ENCODE measurements at places on chromosomes 11 and 22.

- DNase-seq = no peak
These were observed 1017.0 kb downstream of the TBC1D22A start for GRCh38 chr22:47779474-47779873.

DNA sequence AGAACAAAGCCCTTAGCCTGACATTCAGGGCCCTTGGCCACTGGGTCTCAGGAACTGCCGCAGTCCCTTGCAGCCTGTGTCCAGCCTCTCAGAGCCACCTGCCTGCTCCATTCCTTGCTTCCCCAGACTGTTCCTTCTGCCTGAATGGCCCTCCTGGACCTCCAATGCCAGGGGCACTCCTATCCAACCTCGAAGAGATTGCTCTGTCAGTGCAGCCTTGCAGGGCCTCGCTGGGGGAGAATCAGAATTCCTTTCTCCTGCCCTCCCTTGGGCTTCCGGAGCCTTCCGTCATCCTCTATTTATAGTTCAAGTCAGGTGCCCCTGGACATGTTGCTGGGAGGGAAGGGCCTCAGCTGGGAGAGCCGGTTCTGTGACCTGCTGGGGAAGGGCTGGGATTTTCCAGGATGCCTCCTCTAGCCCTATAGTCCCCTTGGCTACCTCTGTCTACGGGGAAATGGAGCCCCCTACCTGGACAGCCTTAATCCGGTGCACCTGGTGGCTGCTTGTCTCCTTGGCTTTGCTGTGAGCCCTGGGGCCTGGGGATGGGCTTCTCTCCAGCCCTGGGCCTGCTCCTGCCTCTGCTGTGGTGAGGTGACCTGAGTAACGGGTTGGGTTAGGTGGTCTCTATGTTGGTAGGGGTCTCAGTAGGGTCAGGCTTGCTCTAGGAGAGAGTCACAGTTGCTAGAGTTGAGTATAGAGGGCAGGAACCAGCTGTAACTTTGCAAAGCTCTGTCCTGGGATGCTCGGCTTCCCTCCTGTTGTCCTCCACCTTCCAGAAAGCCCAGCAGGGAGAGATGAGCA is 45.9 kb upstream of the SYT7 start:
- DNase-seq = no peak

GRCh38 chr11:124717786-124718651 is 21.7 kb upstream of the NRGN start:
- DNase-seq = peak; percentile 31

GRCh38 chr11:115530752-115531151 is 26.5 kb upstream of the CADM1 start:
- no peak for DNase-seq

- DNase-seq = no peak
These were observed 1.8 kb upstream of the PRG2 start for GRCh38 chr11:57392066-57392762.

DNA sequence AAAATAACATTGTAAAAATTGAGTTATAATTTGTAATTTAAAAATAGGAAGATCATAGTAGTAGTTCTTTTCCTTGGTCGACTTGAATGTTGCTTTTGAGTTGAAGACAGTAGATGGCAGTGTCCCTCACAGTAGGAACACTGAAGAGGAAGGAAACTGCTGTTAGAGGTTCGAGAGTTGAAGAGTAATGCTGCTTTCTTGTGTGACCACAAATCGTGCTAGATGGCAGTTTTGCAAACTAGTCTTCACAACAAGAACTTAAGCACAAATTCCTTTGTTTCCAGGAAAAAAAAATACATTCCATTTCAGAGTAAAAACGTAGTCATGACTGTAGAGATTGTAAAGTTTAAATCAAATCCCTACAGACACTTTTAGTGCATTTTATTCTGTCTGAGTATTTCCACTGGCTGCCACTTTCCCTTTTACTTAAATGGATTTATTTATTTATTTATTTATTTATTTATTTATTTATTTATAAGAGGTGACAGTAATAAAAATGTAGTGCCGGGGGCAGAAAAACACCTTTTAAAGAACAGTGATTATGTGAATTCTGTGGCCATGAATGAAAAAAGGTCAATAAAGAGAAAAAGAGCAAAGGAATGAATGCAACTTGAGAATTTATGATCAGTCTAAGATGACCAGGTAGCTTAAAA is 54.6 kb downstream of the SPECC1L start:
- DNase-seq = peak; percentile 97

GRCh38 chr11:31810779-31811647 is at the start of gene PAX6:
Gene PAX6 (minus strand): TSS chr11:31811322. CDS start chr11:31806411, 4,911 bp downstream.
- peak; percentile 88 for DNase-seq

GRCh38 chr11:20864628-20865027 is 195.2 kb downstream of the NELL1 start:
- no peak for DNase-seq

GRCh38 chr11:120302001-120302805 is 22.9 kb upstream of the TLCD5 start:
- DNase-seq = no peak

- no peak for DNase-seq
These were observed 973.2 kb upstream of the RAG2 start for GRCh38 chr11:37571246-37571645.

GRCh38 chr11:100964435-100964834 is 165.2 kb downstream of the PGR start:
- no peak for DNase-seq

GRCh38 chr11:76277298-76278175 is 71.2 kb upstream of the WNT11 start:
- DNase-seq = no peak

DNA sequence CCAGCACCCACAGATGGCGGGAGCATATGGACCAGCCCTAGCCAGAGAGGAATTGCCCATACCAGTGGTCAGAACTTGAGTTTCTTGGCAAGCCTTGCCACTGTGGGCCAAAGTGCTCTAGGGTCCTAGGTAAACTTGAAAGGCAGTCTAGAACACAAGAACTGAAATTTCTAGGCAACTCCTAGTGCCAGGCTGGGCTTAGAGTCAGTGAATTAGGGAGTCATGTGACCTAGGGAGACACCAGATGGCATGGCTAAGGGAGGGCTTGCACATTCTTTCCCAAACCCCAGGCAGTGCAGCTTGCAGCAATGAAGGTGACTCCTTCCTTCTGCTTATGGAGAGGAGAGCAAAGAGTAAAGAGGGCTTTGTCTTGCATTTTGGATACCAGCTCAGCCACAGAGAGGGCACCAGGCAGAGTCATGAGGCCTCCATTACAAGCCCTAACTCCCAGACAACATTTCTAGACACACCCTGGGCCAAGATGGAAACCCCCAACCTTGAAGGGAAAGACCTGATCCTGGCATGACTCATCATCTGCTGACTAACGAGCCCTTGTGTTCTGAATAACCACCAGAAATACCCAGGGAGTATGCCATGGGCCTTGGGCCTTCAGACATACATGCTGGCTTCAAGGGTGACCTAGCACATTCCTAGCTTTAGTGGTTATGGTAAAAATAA is 19.2 kb upstream of the OR56A3 start:
- no peak for DNase-seq

GRCh38 chr11:61696602-61697001 is 16.4 kb downstream of the DAGLA start:
- peak; percentile 8 for DNase-seq

DNA sequence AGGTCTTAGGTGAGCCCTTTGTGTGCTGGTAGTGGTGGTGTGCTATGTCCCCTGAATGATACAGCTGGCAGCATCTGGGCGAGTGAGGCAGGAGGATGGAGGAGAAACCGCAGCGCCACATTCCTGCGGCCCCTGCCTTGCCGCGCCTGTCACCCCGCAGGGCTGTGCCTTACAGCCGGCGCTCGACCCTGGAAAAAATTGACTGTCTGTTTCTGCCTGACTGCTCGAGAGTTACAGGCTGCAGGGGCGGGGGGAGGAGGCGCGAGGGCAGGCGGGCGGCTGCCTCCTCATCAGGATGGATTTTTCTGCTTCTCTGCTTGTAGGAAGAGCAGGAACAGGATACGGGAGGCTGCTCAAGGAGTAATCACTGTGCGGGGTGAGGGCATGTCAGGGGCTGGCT is 443.4 kb downstream of the MIAT start:
- DNase-seq = no peak

DNA sequence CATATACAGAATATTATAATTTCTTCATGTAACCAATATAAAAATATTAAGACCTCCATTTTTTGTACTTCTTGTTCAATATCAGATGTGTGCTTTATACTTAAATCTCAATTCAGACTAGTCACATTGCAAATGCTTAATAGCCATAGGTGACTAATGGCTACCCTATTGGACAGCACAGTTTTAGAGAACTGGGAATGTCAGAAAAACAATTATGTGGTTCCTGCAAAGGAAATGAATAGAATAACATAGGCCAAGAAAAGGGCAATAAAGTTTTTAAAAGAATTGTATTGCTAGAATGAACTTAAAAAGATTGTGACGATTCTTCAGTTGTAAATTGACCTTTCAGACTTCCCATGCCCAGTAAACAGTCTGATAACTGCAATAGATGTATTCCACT is 843.0 kb downstream of the METTL15 start:
- no peak for DNase-seq

DNA sequence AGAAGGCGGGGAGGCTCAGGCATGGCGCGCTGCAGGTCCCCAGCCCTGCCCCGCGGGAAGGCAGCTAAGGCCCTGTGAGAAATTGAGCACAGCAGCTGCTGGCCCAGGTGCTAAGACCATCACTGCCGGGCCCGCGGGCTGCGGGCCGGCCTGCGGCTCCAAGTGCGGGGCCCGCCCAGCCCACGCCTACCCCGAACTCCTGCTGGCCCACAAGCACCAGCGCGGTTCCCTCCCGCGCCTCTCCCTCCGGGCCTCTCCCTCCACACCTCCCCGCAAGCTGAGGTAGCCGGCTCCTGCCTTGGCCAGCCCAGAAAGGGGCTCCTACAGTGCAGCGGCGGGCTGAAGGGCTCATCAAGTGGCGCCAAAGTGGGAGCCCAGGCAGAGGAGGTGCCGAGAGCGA is 4.6 kb upstream of the RDX start:
- no peak for DNase-seq

- no peak for DNase-seq
These were observed 334.9 kb downstream of the OPCML start for GRCh38 chr11:133197425-133197824.

DNA sequence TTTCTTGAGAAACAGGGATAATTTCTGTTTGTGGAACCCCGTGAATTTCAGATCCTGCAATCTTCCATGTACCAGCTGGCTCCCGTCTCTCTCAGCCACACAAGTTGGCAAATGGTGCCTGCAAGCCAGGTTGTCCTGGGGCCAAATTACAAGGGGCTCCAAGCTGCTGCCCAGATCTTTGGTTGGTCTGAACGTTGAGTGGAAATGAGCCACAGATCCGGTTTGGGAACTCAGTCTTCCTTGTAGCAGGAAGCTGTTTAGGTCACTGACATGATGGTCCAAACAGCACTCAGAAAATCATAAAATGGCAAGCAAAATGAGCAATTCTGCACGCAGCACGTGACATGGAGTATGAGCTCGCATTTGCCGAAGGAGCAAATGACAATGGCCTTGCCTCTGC is 1496.4 kb downstream of the TBC1D22A start:
- DNase-seq = no peak

GRCh38 chr11:28504555-28505110 is 396.4 kb downstream of the METTL15 start:
- no peak for DNase-seq

- DNase-seq = no peak
These were observed 525.5 kb downstream of the SOX6 start for GRCh38 chr11:15830741-15831428.

DNA sequence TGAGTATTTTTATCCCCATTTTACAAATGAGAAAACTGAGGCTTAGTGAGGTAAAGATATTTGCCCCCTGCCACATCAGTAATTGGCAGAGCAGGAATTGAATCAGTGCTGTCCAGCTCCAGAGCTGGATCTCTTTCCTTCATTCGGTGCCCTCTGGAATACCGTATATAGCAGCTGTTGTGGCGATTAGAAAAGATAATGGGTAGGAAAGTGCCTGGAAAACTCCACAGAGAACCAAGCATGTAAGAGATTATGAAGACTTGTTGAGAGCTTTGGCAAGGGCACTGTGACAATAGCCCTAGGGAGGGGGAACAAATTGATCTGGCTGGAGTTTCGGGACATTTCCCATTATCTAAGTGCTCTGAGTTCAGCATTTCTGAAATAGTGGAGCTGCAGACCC is 82.5 kb upstream of the TEAD1 start:
- no peak for DNase-seq

DNA sequence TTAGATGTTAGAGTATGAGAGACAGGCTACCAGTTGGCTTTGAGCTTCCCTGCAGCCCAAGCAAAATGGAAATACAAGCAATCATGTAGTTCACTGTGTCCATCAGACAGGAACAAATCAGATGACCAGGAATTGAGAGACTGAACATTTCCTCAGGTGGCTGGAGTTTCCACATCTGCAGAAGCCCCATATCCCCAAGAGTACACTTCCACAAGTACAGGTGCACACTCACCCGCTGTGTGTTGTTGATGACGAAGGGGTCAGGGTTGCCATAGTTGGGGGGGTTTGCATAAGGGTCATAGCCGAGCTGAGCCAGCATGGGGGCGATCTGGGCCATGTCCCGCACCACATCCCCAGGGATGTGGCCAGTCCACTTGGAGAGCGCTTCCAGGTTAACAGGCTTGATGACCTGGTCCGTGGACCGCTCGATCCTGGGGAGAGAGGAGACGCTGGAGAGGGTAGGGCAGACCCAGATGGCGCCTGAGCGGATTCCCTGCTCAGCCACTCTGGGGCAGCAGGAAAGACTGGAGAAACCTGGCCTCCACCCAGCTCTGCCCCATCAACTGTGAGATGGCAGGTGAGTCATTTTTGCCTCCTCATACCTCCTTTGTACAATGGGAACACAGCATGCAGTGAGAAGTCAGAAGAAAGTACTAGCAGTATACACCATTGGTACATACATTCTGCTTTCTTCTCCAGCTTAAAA is 23.9 kb upstream of the TFIP11 start:
- DNase-seq = no peak

DNA sequence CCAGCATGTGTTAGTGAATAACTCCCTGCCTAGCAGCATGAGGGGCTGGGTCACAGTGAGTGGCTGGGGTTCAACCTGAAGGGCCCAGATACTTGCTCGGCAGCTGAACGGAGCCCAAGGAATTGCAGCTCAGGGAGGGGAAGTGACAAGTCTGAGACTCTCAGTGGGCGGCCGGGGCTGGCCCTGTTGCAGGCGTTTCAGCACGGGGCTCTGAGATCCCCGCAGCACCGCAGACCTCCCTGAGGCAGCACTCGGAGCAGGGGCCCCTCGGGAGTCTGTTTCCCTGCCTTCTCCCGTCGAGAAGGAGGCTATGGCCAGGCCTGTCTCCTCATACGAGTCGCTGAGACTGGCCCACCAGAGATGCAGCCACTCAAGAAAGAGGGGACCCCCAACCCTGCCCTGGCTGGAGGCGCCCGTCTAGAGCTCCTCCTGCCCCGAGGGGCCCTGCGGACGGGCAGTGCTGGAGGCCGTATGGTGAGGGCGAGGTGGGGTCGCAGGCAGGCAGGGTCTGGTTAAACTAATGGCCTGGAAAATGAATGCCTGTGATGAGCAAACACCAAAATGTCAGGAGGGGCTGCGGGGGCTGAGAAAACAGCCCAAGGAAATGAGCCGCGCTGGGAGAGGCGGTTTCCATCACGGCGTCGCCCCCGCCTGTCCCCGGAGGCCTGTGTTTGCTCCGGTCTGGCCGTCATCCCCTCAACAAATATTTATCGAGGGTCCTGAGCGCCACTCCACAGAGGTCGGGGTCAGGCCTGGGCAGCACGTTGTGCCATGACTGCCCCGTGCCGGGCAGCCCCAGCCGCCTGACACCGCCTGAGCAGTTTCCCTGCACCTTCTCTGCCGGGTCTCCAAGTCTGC is 9.3 kb downstream of the TSSC4 start:
- DNase-seq = no peak

GRCh38 chr11:65482306-65482850 is 16.5 kb upstream of the MALAT1 start:
- no peak for DNase-seq

GRCh38 chr11:129865701-129866100 is 29.7 kb downstream of the NFRKB start:
- DNase-seq = no peak
